ENCODE measurements at places on chromosomes 1 and 21.

DNA sequence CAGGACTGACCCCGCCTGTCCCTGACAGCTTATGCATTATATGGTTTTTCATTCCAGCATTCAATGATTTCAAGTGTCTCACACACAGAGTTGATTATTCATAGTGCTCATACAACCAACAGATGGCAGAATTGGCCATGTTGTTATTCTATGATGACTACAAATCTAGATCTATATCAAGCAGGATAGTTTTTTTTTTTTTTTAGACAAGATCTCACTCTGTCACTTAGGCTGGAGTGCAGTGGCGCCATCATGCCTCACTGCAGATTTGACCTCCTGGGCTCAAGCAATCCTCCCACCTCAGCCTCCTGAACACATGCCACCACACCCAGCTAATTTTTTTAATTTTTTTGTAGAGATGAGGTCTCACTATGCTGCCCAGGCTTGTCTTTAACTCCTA lies 40.1 kb upstream of the LRRC8D start:
- DNase-seq, result no peak

- no peak for DNase-seq
Observed at GRCh38 chr1:88394958-88395357, 289.1 kb upstream of the PKN2 start.

DNA sequence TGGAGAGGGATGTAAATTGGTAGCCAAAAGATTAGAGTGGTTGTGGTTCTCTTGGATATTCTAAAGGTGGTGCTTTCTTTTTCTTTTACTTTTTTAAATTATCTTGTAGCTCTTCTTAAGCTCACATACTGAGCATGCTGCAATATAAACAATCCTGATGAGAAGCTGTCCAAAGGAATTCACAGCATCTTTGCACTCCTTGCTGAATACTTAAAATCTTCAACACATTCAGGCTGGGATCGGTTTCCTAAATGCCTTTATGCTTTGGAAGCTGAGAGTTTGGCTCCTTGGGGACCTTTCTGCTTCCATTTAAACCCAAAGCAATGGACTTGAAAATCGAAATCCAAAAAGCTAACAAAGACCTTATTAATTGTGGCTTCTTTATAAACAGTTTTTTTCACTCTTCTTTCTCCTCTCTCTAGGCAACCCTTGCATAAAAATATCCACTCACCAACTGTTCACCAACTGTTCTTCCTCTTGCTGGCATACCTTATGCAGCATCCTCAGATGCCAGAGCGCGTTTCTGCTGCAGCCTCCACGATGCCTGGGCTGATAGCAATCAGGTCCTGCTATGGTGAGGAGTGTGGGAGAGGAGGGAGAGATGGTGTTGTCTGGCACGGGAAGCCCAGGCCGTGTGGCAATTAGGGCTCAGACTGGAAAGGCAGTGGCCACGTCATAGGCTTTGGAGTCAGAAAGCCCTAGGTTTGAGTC lies 535.8 kb upstream of the DAB1 start:
- DNase-seq, result no peak

DNA sequence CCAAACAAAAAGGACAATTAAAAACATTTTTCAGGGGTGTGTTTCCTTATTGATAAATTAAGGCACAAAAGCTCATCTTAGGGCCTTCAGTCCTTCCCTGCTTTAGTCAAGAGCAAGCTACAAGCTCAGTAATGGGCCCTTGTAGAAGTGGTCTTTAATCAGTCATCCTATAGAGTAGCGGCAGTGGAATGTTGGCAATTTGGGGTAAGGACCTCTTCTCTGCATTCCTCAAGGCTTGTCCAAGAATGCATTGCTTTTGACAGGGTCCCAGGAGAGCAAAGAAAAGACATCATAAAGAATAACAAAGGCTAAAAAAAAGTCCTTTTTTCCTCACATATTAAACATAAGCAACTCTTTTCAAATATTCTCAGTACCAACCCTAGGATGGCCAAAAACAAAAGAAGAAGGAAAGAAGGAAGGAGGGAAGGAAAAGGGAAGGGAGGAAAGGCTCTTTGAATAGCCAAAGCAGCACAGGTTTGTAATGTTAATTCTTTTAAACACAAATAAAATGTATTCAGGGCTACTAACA lies 27.3 kb upstream of the CAMK1G start:
- no peak for DNase-seq

DNA sequence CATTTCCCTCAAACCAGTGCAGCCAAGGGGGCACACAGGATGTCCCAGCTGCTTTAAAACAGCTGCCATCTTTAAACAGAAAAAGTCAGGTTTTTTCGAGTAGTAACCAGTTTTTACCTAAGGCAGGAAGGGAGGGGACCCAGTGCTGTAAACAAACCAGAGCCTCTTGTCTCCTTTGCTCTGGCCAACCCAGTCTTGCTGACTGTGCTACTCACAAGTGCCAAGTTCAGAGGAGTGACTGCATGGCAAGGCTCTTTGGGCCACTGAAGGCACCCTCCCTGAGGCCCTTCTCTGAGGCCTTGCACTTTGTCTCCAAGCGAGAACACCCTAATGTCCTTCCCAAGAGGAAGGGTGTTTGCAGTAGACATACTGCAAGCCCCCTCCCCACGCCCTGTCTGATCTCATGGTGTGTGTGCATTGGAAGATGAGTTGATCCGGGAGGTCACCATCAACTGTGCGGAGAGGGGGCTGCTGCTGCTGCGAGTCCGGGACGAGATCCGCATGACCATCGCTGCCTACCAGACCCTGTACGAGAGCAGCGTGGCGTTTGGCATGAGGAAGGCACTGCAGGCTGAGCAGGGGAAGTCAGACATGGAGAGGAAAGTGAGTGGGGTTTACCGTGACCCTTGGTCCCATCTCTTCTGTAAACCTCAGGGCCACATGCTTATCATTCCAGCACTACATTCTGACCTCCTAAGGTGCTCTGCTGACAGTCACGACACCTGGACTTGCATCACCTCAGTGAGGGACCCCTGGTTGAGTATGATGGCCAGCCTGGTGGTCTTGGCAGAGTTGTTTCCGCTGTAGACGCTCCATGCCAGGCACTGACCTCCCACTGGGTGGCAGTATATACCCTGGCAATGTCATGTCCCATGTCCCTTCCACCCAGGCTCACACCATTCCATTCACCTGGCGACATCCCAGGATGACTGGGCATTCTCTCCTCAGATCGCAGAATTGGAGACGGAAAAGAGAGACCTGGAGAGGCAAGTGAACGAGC lies 4.7 kb downstream of the DNALI1 start:
- no peak for DNase-seq
